ENCODE measurements at places on chromosomes 4 and X. TPM values are rescaled to one million over a fixed set of nuclear protein-coding genes. Genes with fewer than 3 reads are reported as not detected.

EMD gene
- total RNA-seq = 164 TPM

APBB2 gene
- 33.6 TPM for total RNA-seq

UCP1 gene
- total RNA-seq = not detected

DMRTC1 gene
- not detected for total RNA-seq

KIT gene
- total RNA-seq = not detected

IL2RG gene
- total RNA-seq = not detected

FAM156B gene
- 24.1 TPM for total RNA-seq

CFAP47 gene
- total RNA-seq = not detected

ADGRL3 gene
- 0.90 TPM for total RNA-seq

USP26 gene
- total RNA-seq = not detected

FGFBP2 gene
- not detected for total RNA-seq

MAGEA1 gene
- not detected for total RNA-seq

RHOXF1 gene
- total RNA-seq = not detected

MAGEA2B gene
- total RNA-seq = 35.3 TPM

NPY5R gene
- not detected for total RNA-seq

ITIH6 gene
- not detected for total RNA-seq

PKD2 gene
- 10.2 TPM for total RNA-seq

NALF2 gene
- total RNA-seq = not detected

PAGE5 gene
- not detected for total RNA-seq

BRS3 gene
- total RNA-seq = not detected

CT47B1 gene
- total RNA-seq = not detected

GDPD2 gene
- total RNA-seq = 0.44 TPM

VEGFC gene
- total RNA-seq = 8.8 TPM

TNMD gene
- total RNA-seq = not detected
